ENCODE measurements at places on chromosomes 7 and 10.

GRCh38 chr7:34062826-34063225, 157.5 kb downstream of the BMPER start:
- DNase-seq: no peak

- DNase-seq: peak; percentile 51
Observed at GRCh38 chr10:6416892-6417512, 163.1 kb downstream of the PRKCQ start.

DNA sequence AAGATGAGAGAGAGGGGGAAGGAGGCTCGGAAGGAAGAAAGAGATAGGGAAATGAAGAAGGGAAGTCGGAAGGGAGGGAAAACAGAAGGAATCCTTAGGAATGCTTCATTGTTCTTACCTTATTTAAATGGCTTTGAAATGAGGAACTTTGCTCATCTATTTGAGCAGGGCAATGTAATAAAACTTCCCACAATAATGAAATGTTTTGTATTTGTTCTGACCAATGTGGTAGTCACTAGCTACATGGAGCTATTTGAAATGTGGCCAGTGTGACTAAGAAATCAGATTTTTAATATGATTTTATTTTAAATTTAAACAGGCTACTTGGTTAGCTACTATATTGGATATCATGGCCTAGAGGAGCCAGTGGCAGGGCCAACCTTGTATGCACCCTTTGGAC, 510.6 kb downstream of the HTR7 start:
- no peak for DNase-seq

- no peak for DNase-seq
Observed at GRCh38 chr7:1864161-1864940, 194.3 kb downstream of the ELFN1 start.

DNA sequence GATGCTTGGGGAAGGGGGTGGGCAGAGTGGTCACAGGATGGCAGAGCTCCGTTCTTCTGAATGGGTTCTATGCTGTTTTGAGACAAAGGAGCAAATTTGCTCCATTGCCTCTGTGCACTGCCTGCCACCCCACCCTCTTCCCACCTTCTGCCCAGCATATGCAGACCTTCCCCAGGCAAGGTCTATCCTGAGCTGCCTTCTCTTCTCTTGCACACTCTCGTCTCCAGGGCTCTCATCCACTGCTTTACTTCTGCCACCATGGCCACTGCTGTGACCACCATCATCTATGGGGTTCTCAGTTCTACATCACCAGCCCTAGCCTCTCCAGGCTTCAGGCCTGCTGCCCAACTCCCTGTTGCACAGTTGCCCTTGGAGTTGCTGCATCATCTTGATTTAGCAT, 230.4 kb downstream of the TMEM178B start:
- no peak for DNase-seq

DNA sequence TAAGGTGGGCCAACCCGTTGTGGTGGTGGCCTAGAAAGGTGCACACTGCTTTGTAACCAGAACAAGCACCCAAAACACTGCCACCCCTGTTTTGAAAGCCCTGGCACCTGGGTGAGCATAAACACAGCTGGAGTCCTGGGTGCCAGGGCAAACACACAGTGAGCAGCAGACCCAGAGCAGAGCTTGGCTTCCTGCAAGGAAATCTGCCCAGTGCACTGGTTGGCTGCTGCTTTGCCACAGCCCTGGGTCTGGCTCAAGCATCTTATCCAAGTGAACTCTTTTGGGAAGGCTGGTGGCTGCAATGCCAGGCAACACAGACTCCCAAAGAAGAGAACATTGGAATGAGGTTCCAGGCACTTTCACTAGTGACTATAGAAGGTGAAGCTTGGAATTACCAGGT, 145.5 kb upstream of the PDE1C start:
- DNase-seq: no peak

DNA sequence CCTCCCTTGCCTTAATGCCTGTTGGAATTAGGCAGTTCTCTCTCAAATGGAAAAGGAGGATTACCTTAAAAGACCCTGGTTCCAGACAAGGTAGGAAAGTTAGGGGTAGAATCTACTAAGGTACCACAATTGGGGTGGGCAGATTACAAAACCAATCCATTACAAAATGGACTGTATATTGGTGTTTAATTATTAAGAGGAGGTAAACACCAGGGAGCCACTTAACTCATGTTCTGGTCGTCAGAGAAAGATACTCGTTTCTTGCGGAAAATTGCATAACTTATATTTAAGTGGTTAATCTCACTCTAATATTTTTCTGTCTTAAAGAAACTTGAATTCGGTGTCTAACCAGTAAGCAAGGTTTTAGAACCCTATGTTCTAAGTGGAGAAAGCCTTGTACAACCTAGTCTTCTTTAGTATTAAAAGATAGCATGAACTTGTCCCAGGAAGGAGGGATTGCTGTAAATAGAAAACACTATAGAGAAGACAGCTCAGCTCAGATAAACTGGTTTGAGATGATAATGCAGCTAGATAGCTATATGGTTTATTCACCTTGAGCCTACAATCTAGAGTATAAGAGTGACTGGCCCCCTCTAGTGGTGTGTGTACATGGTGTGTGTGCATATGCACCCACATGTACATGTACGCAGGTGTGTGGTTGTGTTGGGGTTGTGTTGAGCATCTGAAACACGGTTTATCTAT, 58.0 kb upstream of the STRIP2 start:
- peak; percentile 20 for DNase-seq

DNA sequence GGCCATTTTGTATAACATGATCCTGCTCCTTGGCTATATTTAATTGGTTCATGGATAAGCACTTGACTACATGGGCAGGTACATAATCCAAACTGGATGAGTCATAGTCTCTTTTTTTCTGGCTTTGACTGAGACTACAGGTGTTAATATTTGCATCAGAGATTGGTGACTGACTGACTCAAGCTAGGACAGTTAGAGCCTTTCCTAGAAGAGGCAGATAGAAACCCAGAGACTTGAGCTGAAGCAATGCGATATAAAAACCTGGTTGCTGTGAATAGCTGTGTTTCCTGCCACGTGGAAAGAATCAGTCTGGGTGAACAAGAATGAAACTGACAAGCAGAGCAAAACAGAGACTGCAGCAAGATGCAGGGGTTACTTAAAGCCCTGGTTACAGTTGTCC, 81.0 kb downstream of the SAMD9 start:
- no peak for DNase-seq

DNA sequence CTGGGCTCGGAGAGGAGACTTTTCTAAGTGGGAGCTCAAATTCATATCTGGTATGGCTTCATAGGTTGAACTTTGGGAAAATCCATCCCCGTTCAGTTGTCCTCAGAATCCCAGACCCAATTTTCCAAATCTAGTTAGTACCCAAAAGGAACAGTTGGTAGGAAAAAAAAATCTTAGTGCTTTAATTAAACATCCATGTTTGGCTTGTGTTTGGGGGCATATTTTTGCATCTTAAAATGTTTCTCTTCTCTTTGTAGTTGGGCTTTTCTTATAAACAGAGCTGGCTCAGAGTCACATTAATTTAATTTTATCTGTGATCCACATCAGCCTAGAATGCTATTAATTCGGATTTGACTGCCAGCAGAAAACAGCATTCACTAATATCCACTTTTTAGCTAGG, 165.9 kb downstream of the BUB3 start:
- no peak for DNase-seq

DNA sequence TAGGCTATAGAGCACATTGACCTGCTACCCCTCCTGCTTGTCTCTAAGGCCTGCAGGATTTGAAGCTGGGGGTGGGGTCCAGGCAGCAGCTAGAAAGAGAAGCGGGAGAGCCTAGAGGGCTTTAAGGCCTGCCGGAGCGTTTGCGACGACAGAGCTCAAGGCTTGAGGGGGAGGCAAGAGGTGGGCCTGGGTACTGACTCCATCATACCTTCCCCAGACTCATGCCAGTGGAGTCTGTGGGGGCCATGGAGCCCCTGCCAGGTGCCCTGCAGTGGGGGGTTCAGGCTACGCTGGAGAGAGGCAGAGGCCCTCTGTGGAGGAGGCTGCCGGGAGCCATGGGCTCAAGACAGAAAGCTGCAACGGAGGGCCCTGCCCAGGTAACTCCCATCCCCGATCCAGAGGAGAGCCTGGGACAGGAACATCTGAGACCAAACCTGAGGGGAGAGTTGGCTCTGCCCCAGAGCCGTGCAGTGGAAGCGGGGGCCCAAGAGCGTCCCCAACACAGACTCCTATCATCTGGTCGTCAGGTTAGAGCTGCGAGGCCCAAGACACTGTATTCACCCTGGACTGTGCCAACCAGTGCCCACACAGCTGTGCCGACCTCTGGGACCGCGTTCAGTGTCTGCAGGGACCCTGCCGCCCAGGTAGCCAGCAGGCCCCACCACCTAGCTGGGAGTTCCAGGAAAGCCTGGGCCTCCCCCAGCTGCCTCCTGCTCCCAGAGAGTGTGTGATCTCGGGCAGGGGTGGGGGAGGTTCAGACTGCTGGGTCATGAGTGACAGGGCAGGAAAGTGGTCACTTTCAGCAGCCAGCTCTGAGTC, 13.2 kb upstream of the ZNF862 start:
- no peak for DNase-seq

DNA sequence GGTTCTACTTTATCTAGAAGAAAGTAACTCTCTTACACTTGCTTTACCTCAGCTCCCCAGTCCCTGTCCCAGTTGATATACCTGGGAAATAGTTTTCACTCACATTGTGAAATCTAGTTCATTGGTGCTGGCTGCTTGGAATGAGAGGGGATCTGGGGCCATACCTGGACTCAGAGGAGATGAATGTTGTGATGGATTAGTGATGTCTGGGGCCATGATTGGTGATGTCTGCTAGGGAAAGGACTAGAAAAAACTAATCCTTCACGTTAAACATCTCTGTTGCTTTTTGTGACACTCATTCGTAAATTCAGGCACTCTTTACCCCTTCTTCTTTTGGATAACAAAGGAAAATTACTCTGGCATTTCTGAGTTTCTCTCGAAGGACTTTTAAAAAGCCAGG, 152.4 kb downstream of the RAB11FIP2 start:
- no peak for DNase-seq

GRCh38 chr7:128833148-128833945, 3.1 kb downstream of the FLNC start:
- no peak for DNase-seq

DNA sequence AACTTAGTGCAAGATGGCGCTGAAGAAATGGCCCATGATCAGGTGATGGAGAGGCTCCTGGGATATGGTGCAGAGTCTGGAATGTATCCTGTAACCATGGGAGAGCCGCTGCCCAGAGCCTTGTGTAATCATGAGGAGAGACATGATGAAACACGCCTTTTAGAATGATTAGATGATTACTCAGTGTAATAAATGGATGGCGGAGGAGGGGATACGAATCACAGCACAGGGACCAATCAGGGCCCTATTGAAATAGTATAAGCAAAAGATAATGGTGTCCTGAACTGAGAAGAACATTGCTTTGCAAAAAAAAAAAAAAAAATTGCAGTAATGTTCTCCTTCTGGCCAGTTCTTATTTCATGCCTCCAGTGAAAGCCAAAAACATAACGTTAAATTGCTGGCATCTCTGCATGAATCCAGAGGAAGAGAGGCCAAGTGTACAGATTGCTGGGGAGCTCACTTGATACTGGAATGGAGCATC, 668.5 kb upstream of the AUTS2 start:
- no peak for DNase-seq

GRCh38 chr7:105691680-105692564, 110.6 kb upstream of the EFCAB10 start:
- DNase-seq: peak; percentile 93

- DNase-seq: peak; percentile 14
Observed at GRCh38 chr10:43573250-43574000, 991 bp downstream of the ZNF239 start.

DNA sequence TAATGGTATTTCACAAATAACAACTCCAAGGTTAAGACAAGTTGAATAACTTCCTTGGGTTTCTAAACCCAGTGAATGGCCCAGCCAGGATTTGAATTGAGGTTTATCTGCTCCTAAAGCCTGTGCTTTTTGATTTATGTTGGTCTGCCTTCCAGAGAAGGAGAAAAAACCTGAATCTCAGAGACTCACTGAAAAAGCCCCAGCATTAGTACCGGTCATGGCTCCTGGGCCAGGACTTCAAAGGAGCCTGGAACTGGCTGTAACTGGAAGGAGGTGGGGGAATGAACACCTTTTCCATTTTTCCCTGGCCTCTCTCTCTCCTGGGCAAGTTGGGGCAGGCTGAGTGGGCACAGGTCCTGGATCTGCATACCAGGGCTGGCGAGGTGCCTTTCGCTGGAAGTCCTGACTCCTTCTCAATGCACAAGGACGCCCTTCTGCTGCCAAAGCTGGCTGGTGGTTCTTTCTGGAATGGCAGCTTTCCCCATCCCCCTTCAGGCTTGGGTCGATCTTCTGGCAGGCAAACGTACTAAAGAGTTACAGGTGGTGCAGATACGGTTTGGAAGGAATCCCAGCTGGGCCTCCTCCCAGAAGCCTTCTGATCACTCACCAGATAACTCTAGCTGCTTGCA, 268.2 kb downstream of the PTEN start:
- DNase-seq: no peak

DNA sequence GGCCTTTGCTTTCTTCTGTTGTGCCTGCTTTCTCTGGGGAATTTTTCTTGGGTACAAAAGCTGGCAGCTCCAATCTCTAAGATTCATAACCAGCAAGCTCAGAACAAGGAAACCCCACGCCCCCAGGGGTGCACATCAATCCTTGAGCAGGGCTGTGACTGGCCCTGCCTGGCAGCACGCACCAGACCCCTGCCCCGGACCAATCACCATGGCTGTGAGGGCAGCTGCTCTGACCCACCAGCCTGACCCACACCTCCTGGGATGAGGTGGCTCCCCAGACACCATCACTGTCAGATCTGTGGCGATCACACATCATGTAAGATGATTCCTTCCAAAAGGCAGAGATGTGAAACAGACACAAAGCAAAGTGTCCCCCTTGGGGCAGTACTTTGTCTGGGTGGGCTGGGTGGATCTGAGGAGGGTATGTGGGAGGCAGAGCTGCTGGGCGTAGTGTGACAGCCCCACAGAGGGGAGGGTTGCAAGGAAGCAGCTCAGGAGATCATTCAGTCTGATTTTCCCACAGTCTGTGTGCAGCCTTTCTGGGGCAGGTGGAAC, 175.5 kb upstream of the SHH start:
- no peak for DNase-seq

DNA sequence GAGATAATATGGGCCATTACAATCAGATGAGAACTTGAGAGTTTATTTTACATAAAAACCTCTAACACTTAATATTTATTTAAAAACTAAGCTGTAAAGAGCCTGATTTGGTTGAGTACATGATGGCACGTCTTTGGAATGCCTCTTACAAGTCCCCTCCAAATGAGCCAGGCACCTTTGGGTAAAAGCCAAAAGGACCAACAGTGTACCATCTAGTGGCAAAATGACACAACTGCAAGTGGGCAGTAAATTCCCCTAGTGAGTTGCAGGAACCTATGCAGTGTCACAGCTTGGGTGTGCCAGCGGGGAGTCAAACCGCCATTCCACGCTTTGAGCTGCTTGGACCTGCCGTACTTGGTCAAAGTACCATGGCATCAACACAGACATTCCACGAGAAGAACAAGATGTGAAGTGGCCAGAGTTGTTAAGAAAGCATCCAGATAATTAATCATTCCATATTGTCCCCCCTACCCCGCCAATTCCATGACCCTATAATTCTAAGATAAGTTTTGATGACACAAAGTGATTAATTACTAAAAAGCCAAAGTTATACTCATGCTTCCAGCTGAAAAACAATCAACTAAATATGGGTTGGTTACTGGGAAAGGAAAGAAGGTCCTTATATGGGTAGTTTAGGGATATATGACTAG, 115.2 kb downstream of the SORBS1 start:
- DNase-seq: peak; percentile 12

GRCh38 chr10:80168679-80169380, 36.3 kb downstream of the PLAC9 start:
- DNase-seq: no peak

GRCh38 chr10:124315591-124316270, 103.0 kb downstream of the OAT start:
- no peak for DNase-seq

Data from naive thymus-derived CD4-positive, alpha-beta T cell (primary cell).